NCI-H510A (cell line): ENCODE measurements at places on chromosomes 12 and 14.

GRCh38 chr12:119412811-119413794 is 78.6 kb downstream of the CCDC60 start:
- DNase-seq, result peak; percentile 27

GRCh38 chr14:59629444-59630287 is 53.1 kb upstream of the CCDC175 start:
- DNase-seq, result no peak

GRCh38 chr12:124332058-124332672 is 37.3 kb downstream of the RFLNA start:
- no peak for DNase-seq

DNA sequence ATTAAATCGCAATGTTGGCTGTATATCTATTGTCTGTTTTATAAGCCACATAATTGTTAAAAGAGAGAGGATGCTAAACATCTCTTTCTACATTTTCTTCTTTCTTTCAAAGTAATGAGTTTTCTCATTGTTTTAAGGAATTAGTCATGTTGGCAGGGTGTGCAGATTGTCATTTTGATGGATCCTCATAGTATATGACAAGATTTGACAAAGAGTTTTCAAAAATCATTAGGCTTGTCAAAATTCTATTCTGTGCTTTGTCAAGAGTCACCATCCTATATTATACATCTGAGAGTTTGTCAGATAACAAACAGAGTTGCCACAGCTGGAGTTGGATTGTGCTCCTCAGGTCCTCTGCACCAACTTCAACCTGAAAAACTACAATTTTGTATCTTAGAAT is 35.4 kb upstream of the APPL2 start:
- DNase-seq, result no peak

DNA sequence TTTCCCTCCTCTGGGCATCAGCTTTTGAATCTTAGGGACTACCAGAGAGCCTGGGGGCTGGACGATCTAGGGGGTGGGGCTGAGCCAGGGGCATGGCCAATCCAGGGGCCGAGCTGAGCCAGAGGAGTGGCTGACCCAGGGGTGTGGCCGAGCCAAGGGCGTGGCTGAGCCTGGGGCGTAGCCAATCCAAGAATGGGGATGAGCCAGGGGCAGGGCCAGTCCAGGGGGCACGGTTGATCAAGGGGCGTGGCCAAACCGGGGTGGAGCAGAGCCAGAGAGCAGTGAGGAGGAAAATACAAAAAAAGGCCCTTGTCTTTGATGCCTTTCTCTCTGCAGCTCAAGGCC is 219.3 kb upstream of the NOS1 start:
- DNase-seq, result no peak

GRCh38 chr12:75721796-75722195 is 210.4 kb upstream of the KRR1 start:
- DNase-seq, result no peak

GRCh38 chr12:14691560-14691959 is 4.8 kb downstream of the GUCY2C start:
- DNase-seq, result no peak

DNA sequence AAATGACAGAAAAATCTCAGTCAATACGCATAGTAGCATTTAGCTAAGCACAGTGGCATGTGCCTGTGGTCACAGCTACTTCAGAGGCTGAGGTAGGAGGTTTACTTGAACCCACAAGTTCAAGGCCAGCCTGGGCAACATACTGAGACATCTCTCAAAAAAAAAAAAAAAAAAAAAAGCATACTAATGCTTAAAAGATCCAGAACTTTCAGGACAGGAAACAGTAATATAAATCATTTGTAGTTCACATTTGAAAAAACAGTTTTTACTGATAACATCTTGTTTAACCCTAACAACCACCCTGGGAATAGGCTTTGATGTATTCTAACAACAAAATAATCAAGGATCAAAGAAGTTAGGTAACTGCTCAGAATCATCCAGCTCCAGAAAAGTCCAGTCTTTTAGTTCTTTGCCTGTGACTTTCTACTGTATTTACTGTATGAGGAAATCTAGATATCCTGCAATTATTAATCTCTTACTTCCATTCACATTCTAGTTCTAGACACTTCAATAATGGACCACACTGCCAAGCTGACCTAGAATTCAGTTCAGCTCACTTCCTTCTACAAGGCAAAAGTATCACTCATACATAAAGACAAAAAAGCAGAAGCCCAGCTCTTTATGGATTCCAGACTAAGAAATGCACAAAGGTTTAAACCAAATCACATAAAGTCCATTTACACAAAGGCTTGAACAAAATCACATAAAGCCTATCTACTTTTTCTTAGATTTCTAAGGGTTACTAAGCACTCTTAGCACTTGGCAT is 28.5 kb downstream of the PAWR start:
- no peak for DNase-seq

DNA sequence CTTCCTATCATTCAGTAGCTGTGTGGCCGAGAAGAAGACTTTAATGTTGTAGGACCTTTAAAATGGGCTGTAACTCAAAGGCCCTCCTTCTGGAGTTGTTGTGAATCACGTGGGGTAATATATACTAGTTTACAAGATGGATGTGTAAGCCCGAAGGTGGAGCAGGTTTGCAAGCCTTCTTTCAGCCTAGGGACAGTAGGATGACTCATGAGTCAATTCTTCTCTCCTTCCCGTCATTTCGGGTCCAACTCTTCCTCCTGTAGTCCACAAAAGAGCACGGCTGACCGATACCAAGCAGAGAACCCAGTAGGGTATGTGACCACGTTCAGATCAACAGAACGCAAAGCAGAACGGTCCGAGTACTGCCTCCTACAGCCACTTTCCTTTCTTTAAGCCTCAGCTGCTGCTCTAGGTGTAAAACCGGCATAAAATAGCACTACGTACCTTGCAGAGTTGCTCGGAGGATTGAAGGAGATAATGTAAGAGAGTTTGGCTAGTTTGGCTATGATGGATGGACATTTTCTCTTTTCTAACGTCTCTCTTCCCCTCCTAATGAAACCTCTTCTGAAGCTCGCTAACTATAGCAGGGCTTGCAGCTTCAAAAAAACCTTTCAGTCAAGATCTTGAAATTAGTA is 1.3 kb upstream of the RASSF3 start:
- peak; percentile 53 for DNase-seq

DNA sequence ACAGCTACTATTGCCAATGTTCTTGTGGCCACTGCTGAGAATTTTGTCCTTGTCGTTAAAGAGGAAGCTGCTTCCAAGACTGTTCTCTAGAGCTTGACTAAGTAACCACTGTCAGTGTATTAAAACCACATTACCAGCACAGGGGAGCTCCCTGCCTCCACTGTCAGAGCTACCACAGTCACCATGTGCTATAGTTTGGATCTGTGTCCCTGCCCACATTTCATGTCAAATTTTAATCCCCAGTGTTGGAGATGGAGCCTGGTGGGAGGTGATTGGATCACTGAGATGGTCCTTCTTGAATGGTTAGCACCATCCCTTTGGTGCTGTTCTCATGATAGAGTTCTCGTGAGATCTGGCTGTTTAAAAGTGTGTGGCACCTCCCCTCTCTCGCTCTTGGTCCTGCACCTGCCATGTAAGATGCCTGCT is 23.2 kb upstream of the RAP1B start:
- no peak for DNase-seq

- DNase-seq, result no peak
Observed at GRCh38 chr12:30595742-30596141, 99.9 kb downstream of the IPO8 start.

GRCh38 chr12:89390802-89391673 is 38.7 kb upstream of the DUSP6 start:
- DNase-seq, result no peak

DNA sequence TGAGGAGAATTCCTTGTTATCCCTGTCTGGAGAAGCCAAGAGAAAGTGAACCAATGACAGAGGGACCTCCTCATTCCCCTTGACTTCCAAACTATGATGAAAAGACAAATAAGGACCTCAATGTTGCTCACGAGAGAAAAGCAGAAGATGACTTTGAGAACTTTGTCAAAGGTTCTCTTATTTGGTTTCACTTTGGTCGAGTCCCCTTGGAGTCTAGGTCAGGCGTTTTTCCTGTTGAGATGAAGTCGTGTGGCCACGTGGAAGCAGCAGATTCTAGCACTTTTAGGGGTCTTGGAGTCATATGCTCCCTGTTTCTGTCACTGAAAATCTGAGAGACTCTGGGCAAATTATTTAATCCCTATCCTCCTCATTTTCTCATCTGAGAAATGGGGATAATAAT is 33.8 kb upstream of the COL2A1 start:
- DNase-seq, result no peak
